ENCODE measurements at places on chromosomes 1 and 21.

DNA sequence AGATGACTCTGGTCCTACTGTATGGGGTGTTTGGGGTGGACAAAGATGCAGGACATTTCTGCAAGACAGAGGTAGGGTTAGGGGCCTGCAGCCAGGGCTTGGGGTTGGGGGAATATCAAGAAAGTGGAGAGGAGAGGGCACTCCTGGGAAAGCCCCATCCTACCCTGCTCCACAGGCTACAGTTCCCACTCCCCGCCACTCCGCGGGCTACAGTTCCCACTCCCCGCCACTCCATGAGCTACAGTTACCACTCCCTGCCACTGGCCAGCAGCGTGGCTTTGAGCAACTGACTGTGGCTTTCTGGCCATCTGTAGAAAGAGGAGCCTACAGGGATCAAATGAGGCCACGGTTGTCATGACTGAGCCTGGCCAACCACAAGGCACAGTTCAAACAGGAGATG, 93.8 kb upstream of the GRIK3 start:
- no peak for DNase-seq

DNA sequence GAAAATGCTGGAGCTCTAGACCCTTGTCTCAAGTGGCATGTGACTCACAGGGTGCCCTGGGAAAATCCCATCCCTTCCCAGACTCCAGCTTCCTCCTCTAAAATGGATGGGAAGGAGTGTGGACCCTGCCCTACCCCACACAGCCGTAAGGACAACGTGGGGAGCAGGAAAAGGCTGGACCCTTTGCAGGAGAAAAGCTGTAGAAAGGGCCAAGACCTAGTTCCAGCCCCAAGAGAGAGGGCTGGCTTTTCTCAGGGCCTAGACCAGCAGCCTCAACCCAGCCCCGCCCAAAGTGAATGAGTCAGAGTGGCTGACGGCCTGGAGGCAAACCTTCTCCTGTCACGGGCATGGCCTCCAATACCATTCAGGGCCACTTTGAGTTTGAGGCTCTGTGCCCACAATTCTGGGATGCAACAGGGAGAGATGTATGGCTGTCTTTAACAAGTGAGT, 1.1 kb downstream of the LAMB3 start:
- DNase-seq, result peak; percentile 73

DNA sequence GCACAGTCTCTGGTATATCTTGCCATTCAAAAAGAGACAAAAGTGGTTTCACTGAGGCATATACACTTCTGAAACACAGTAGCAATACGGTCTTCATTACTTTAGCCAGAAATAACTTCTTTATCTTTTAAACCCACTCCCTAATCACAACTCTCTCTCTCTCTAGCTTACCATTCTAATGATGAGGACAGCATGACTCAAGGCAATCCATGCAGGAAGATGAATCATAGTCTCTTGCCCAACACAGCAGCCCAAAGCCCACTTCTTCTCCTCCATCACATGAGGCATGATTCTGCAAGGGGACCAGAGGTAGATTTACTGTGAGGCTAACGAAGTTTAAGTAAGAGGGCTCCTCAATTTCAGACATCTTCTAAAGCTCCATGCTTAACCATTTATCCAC, 285.0 kb upstream of the NR5A2 start:
- DNase-seq, result no peak

DNA sequence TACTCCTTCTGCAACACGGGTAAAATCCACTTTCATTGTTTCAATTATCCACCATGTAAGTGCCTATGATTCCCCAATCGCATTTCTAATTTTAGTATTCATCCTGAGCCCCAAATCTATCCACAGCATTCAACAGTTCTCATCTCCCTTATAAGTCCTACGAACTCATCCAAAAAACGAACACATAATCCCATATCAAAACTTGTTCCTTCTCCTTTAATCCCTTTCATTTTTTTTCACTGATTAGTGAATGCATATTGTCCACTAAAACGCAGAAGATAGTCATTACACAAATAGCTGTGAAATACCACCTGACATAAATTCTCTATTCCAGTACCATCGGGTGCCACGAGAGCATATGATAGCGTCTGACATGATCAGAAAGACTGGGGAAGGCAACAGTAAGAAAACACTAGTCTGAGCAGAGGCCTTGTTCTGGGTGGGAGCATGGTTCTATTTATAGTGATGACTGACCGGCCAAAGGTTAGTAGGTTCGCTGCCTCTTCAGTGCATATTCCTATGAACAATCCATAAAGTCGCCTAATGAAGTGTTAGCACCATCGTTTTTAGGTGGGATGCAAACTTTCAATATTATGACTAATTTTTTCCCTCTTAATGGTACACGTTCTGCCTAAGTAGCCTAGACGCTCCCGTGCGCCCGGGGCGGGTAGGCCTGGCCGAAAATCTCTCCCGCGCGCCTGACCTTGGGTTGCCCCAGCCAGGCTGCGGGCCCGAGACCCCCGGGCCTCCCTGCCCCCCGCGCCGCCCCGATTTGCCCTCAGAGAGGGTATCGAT, 648 bp downstream of the ATP5PF start:
- peak; percentile 37 for DNase-seq

- no peak for DNase-seq
These were observed 72.4 kb downstream of the DUSP10 start for GRCh38 chr1:221669441-221669840.
